ENCODE measurements at places on chromosomes 2 and 18.

DNA sequence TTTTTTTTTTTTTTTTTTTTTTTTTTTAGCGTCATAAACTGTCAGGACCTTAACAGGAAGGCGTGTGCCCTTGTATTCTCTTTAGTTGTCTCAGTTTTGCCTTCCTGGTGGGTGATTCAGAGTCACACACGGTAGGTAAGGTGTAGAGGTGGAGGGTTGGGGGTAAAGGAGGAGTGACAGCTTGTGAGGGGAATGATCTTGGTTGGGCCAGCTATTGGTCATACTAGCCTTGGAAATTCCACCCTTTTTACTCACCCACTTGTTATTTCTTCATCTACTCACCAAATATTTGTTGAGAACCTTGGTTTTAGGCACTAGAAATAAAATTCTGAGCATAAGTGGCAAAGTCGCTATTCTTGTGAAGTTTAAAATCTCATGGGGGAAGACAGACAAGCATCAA lies 22.2 kb downstream of the SMIM21 start:
- H3K27ac ChIP-seq, result no peak overlapping the region
- H3K4me1 ChIP-seq, result peaks cover 3% of the 10 kb centered on the region
- H3K4me3 ChIP-seq, result no peak overlapping the region
- no peak for DNase-seq
- H3K36me3 ChIP-seq, result no peaks in the 10 kb centered on the region

DNA sequence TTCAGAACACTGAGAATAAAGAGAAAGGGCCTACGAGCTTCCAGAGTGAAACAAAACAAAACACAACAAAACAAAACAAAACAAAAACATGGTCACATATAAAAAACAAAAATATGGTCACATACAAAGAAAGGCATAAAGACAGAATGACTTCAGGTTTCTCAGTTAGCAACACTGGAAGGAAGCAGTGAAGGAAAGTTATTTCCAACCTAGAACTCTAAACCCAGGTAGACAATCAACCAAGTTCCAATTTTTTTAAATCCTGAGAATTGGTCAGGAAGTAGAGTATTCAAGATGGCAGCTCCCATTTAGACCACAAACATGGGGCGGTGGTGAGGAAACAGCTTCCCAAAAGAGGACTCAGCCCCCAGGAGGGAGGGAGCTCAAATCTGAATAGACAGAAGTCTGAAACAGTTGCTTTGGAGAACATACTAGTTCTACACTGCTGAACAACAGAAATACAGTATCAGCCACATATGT lies 9.1 kb downstream of the DRC1 start:
- H3K4me3 ChIP-seq, result no peak overlapping the region
- H3K27ac ChIP-seq, result no peak overlapping the region
- no peaks in the 10 kb centered on the region for H3K4me1 ChIP-seq
- DNase-seq, result no peak
- H3K36me3 ChIP-seq, result no peaks in the 10 kb centered on the region

DNA sequence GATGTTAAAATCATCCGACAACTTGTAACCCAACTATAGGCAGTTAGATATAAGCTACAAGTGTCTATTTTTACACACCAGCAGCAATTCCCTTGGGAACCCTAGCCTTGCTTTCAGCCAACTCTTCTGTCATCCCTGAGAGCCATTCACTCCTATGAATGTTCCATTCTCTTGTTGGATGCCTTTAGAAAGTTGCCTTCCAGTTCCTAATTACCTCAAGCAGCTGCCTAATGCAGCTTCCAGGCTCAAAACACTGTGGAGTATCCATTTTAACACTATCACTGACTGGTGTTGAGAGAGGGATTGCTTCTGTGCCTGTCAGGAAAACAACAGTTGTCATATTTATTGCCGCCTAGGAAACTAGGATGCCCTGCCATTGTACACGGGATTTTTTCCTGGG lies 402.0 kb upstream of the ACVR2A start:
- no peaks in the 10 kb centered on the region for H3K36me3 ChIP-seq
- no peaks in the 10 kb centered on the region for H3K27me3 ChIP-seq
- H3K4me1 ChIP-seq, result no peaks in the 10 kb centered on the region
- no peak overlapping the region for H3K4me3 ChIP-seq

DNA sequence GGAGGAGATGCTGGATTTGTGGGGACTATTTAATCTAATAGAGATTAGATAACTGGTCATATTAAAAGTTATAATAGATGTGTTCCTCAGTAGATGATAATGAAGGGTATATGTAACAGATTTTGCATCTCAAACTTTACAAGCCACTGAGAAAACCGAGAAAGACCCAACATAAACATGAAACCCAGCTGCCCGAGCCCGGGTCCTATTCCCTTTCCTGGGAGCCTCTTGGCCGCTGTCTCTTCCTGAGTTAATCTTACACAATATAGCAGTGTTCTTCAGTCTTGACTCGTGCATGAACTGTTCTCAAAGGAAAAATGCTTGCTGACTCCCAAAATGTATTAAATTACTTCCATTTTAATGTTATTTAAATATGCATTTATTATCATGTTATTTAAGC lies 94.5 kb downstream of the COPS8 start:
- no peaks in the 10 kb centered on the region for H3K27me3 ChIP-seq
- no peaks in the 10 kb centered on the region for H3K4me1 ChIP-seq
- H3K4me3 ChIP-seq, result no peak overlapping the region
- no peak for DNase-seq

- H3K4me3 ChIP-seq, result no peak overlapping the region
- no peaks in the 10 kb centered on the region for H3K27me3 ChIP-seq
- no peak for DNase-seq
- no peak overlapping the region for H3K27ac ChIP-seq
- H3K36me3 ChIP-seq, result no peaks in the 10 kb centered on the region
- no peaks in the 10 kb centered on the region for H3K4me1 ChIP-seq
Observed at GRCh38 chr18:28854964-28855363, 678.0 kb upstream of the CDH2 start.

DNA sequence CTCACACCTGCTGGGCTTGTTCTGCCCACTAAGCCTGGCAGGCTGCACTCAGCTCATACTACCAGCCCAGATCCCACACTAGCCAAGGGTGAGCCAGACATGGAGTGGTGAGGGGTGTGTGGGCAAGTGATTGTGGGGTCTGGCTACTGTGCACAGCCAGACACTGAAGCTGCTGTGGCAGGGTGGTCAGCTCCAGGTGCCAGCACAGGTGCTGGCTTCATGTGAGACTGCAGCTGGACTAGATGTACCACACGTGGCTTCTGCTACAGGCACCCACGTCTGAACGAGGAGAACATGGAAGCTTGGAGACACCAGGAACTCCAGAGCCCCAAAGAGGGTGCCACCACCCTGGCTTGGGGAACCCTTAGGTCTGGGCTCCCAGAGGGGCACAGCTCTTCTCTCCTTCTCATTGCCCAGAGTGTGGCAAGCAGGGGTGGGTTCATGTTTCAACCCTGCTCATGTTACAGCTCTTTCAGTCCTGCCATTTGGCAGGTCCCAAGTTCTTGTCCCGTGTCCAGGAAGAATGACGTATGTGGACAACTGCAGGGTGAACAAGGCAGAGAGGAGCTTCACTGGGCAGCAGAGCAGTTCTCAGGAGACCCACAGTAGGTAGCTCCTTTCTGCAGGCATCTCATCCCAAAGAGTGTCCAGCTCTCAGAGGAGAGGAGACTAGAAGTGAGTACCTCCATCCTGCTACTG lies 1624.2 kb upstream of the TMEFF2 start:
- no peaks in the 10 kb centered on the region for H3K27me3 ChIP-seq
- H3K4me1 ChIP-seq, result no peaks in the 10 kb centered on the region
- H3K36me3 ChIP-seq, result no peaks in the 10 kb centered on the region
- no peak overlapping the region for H3K27ac ChIP-seq

GRCh38 chr2:176390276-176391147 lies 121.3 kb downstream of the MTX2 start:
- H3K36me3 ChIP-seq, result 0 out of 2 replicates have a peak, but pooled peaks cover 2% of the 10 kb centered on the region
- no peak overlapping the region for H3K27ac ChIP-seq
- H3K4me1 ChIP-seq, result no peaks in the 10 kb centered on the region
- DNase-seq, result no peak
- H3K27me3 ChIP-seq, result no peaks in the 10 kb centered on the region

DNA sequence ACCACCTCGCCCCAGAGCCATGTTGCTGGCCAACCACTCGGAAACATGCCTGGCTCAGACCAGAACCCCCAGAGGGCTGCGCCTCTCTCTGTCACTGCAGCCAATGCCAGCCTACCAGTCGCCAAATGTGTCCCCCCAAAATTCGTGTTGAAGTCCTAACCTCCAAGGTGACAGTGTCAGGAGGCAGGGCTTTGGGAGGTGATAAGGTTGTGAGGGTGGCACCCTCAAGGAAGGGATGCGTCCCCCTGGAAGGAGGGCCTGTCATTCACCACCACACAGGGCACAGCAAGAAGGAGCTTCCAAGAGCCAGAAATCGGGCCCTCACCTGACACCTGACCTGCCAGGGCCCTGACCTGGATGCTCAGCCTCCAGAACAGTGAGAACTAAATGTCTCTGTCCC lies 291.9 kb upstream of the SALL3 start:
- no peaks in the 10 kb centered on the region for H3K36me3 ChIP-seq
- no peaks in the 10 kb centered on the region for H3K4me1 ChIP-seq
- no peaks in the 10 kb centered on the region for H3K27me3 ChIP-seq
- no peak for DNase-seq
- no peak overlapping the region for H3K27ac ChIP-seq

GRCh38 chr18:74784752-74785151 lies 187.1 kb downstream of the ZNF407 start:
- no peaks in the 10 kb centered on the region for H3K27me3 ChIP-seq
- H3K27ac ChIP-seq, result no peak overlapping the region
- no peaks in the 10 kb centered on the region for H3K4me1 ChIP-seq
- H3K36me3 ChIP-seq, result no peaks in the 10 kb centered on the region

DNA sequence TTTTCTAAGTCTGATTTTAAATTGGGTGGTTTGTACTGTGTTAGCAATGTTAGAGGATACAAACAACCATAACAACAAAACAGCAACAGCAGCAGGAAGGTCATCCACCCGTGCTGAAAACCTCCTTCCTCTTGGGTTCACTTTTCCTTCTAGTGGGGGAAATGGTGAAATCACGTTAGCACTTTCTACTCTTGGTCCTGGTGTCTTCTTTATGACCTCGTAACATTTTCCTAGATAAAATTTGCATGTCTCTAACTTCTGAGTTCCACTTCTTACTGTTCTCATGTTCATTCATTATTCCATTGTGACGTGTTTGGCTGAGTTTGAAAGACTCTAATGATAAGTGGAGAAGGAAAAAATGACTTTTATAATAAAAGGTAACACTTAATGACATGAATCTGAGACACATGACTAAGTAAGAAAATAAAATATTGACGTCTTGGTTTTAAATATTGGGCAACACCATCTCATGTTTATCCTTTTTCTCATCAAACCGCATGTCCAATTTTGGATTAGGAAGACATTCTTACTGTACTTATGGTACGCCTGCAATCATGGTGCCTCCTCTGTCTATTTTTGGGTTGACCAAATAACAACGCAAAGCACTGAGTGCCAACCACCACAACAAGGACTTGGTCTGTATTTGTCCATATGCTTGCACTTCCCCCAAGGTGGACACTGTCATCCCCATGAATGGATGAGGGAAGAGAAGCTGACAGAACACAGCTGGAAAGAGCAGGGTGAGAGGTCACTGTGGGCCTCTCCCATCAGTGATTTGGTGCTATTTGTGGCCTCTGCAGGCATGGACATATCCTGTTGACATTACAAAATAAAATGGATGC lies 25.7 kb upstream of the IL1R1 start:
- no peak overlapping the region for H3K4me3 ChIP-seq
- DNase-seq, result no peak
- H3K36me3 ChIP-seq, result no peaks in the 10 kb centered on the region
- no peaks in the 10 kb centered on the region for H3K27me3 ChIP-seq

DNA sequence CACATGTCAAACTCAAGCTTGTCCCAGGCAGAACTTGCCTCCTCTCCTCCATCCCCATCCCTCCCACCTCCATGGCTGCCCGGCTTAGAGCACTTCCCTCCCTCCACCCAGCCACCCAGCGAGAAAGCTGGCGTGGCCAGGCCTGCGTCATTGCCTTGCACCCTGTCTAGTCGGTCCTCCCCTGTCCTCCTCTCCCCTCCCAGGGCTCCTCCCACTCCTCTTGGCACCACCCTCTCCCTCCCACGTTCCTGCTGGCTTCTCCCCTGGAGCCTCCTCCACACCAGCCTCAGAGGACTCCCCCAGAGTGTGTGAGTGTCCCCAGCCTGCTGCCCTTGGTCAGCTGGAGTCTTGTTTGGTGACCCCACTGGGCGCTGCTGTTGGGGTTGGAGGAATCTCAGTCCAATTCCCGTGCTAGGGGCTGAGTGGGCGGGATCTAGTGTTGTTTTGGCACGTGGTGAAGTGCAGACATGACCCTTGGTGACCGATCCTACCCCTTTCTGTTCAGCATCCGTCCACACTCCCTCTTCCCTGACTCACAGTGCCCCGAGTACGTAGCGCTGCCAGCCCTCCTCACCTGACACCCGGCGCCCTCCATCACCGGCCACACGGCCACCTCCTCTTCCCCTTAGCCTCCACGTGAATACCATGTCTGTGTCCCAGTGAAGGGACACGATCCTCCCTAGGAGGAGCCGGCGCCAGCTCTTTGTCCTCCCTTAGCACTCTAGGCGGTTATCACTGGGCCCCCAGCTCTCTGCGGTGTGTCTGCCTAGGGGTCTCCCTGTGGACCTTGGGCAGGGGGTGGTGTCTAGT lies 41.4 kb downstream of the ATP6V1C2 start:
- no peaks in the 10 kb centered on the region for H3K36me3 ChIP-seq
- DNase-seq, result no peak
- H3K27me3 ChIP-seq, result no peaks in the 10 kb centered on the region
- H3K4me1 ChIP-seq, result no peaks in the 10 kb centered on the region

- no peak overlapping the region for H3K27ac ChIP-seq
- H3K36me3 ChIP-seq, result no peaks in the 10 kb centered on the region
- no peak for DNase-seq
- no peak overlapping the region for H3K4me3 ChIP-seq
Observed at GRCh38 chr2:235582729-235583128, 88.9 kb downstream of the AGAP1 start.

GRCh38 chr2:102100371-102101096 lies 42.0 kb upstream of the IL1R1 start:
- no peak overlapping the region for H3K4me3 ChIP-seq
- H3K36me3 ChIP-seq, result no peaks in the 10 kb centered on the region
- no peak overlapping the region for H3K27ac ChIP-seq
- no peaks in the 10 kb centered on the region for H3K27me3 ChIP-seq
- no peak for DNase-seq

- no peak for DNase-seq
- H3K27me3 ChIP-seq, result no peaks in the 10 kb centered on the region
- peaks cover 19% of the 10 kb centered on the region for H3K36me3 ChIP-seq
- no peak overlapping the region for H3K4me3 ChIP-seq
Observed at GRCh38 chr18:46080156-46080555, 8.1 kb upstream of the PSTPIP2 start.

GRCh38 chr2:11828933-11829323 lies 82.5 kb downstream of the LPIN1 start:
- no peaks in the 10 kb centered on the region for H3K27me3 ChIP-seq
- H3K27ac ChIP-seq, result no peak overlapping the region
- H3K4me1 ChIP-seq, result peaks cover 5% of the 10 kb centered on the region
- H3K4me3 ChIP-seq, result no peak overlapping the region
- DNase-seq, result no peak

DNA sequence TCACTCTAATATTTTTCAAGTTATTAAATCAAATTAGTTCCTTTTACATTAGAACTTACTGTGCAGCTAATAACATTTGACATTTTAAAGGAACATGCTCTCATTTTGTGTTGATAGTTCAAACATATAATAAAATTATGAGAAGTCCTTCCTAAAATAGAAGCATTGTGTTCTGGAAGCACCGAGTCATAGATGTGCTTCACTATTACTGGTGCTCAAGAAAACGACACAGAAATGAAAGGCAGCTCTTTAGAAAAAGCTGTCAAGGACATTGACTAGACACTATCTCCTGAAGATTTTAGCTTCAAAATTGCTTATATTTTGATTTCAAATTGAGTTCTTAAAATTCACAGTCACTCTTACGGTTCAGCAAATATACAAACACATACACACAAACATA lies 338.3 kb downstream of the NBAS start:
- H3K27ac ChIP-seq, result no peak overlapping the region
- no peaks in the 10 kb centered on the region for H3K27me3 ChIP-seq
- no peak overlapping the region for H3K4me3 ChIP-seq
- no peak for DNase-seq
- no peaks in the 10 kb centered on the region for H3K36me3 ChIP-seq
